HAP-1 (cell line): ENCODE measurements at places on chromosomes 3 and 15.
A peak's percentile ranks its signal among the peaks of the same experiment; 100 is the strongest.

- DNase-seq: no peak
Observed at GRCh38 chr3:54079314-54079713, 43.0 kb upstream of the CACNA2D3 start.

- DNase-seq: no peak
Observed at GRCh38 chr3:114217266-114217665, 20.1 kb downstream of the ZNF80 start.

DNA sequence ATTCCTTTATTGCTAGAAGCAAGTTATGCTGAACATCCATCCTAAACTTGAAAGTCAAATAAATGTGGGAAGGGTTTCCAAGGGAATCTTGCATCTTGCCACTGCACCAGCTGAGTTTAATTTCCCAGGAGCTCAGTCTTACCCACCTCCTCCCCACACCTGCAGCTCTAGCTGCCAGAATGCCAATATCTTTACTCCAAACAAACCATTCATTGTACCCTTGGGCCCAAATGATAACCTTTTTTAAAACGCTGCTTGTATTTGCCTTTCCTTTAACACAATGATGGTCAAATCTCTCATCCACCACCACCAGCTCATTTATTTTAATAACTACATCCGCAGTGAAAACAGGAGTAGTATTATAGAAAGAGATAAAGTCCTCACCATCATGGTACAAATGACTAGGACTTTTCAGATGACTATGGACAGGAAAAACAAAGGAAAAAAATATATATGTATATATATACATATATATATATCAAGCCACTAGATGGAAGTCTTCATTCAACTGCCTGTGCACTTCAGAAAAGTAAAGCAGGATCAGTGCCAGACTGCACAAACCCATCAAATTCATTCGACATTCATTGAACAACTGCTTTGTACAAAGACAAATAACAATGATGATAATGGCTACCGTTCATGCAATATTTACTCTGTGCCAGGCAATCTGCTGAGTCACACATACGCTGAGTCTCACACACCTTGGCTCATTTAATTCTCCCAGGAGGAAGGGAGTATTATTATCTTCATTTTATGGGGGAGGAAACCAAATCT, 44.0 kb downstream of the BFSP2 start:
- DNase-seq: no peak

DNA sequence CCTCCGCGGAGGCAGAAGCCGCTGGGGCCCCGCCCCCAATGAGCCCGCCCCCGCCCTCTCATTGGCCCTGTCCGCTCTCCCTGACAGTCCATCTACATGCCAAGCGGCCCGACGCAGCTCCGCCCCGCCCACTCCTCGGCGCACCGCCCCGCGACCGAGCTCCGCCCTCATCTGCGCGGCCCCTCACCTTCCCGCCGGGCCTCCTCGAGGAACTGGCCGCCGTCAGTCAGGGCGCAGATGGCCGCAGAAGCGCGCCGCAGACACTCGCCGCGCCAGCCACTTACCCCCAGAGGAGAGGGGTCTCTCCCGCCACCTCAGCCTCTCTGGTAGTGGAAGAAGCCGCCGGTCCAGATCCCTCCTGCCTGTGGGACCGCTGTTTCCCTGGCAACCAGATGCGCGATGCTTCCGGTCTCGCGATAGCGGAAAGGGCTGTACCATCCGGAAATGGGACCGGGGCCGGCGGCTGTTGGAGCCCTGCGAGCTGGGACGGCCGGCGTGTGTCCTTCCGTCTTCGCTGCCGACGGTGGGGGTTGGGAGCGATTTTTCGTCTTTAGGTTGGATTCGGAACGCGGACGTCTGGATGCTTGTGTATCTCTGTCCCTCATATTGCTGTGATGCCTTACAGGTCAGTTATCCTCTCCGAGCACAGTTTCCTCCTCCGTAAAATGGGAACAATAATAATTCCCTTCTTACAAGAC, at the start of gene FSIP1:
Gene FSIP1 (minus strand): TSS at position 401 of the 698 bp plus-strand sequence. CDS start 6,317 bp downstream, outside the sequence.
- DNase-seq: peak; percentile 98

DNA sequence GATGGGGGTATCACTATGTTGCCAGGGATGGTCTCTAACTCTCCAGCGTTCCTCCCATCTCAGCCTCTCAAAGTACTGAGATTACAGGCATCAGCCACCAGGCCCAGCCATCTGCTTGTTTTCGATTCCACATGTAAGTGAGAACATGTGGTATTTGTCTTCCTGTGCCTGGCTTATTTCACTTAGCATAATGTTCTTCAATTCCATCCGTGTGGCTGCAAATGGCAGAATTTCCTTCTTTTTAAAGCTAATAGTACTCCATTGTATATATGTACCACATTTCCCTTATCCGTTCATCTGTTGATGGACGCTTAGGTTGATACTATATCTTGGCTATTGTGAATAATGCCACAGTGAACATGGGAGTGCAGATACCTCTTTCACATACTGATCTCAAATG, 70.6 kb downstream of the ASB7 start:
- DNase-seq: no peak

DNA sequence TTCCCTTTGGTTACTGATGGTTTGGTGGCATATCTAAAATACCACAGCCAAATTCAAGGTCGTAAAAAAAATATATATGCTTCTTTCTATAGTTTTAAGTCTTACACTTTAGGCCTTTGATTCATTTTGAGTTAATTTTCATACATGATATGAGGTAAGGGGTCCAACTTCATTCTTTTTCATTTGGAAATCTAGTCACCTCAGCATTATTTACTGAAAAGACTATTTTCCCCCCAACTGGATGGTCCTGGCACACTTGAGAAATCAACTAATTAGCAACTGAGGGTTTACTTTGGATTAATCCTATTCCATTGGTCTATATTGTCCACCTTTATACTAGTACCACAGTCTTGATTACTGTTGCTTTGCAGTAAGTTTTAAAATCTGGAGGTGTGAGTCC, 26.2 kb downstream of the RHOA start:
- no peak for DNase-seq

DNA sequence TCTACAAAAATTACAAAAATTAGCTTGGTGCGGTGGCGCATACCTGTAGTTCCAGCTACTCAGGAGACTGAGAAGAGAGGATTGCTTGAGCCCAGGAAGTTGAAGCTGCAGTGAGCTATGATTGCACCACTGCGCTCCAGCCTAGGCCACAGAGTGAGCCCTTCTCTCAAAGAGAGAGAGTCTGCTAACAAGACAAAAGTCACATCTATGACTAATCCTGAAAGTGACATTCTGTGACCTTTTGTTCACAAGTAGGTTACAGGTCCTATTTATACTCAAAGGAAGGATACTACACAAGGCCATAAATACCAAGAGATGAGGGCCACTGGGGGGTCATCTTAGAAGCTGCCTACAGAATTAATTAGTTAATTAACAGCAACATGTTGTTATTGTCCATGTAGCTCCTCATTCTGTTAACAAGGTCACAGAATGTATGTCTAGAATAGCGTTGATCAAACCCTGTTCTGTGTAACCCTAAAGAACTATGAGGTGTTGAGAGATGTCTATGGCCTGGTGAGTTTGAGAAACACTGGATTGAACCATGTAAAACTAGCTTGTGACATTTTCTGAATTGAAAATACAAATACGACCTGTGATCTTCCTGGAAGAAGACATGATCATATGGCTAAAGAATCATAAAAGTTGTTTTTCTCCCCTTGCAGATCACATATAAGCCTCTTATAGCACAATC, 97.0 kb downstream of the SAMMSON start:
- DNase-seq: no peak

DNA sequence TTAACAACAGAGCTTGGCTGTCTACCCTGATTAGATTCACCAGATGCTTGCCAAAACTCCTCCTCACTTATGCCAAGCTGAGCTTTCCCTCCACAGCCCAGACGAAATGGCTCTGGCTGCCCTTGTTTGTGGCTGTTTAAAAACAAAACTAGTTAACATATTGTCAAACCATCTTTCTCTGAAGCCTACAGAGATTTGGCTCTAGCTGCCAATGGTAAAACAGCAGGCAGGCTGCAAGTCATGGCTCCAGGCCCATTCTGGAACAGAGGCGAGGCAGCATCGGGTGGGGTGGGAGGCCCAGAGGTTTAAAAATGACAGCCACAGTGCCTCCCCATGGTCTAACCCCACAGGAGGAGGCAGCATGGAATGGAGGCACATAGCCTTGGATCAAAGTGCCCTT, 75.9 kb downstream of the SCN5A start:
- DNase-seq: peak; percentile 3

- no peak for DNase-seq
Observed at GRCh38 chr15:81411051-81411450, 37.0 kb upstream of the TMC3 start.

DNA sequence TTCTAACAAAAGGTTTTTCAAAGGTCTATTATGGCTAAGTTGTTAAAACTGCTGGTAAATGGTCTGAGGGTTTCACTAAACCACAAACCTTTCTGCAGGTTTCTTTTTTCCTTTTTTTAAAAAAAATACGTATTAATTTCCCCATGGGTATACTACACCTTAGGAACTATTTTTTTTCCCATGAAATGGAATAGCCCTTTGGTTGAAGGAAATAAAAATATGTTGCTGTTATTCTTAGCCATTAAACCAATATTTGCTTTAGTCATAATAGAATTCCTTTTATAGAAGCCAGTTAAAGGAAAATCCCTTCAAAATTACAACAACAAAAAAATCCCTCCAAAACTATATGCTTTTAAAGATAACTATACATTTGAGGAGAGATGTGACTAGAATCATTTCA, 1303.3 kb downstream of the ROBO2 start:
- no peak for DNase-seq

DNA sequence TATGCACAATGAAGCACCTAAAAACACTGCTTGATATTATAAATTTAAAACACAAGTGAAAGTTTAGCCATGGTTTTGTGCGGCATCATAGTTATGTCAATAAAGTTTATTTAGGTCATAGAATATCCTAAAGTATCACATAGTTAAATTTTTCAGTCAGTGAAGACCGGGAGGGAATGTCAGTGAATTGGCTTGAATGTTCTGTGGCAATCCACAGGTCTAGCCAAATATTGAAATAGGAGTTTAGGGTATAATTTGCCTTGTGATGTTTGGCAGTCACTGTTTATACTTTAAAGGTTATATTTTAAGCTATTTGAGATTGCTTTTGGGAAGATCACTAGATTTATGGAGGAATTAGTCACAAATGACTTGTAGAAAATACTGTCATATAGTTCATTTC, 79.7 kb upstream of the FLNB start:
- no peak for DNase-seq

- no peak for DNase-seq
Observed at GRCh38 chr3:14716591-14716990, 41.6 kb downstream of the C3orf20 start.

- DNase-seq: no peak
Observed at GRCh38 chr3:188798556-188799145, 373.1 kb upstream of the TPRG1 start.

DNA sequence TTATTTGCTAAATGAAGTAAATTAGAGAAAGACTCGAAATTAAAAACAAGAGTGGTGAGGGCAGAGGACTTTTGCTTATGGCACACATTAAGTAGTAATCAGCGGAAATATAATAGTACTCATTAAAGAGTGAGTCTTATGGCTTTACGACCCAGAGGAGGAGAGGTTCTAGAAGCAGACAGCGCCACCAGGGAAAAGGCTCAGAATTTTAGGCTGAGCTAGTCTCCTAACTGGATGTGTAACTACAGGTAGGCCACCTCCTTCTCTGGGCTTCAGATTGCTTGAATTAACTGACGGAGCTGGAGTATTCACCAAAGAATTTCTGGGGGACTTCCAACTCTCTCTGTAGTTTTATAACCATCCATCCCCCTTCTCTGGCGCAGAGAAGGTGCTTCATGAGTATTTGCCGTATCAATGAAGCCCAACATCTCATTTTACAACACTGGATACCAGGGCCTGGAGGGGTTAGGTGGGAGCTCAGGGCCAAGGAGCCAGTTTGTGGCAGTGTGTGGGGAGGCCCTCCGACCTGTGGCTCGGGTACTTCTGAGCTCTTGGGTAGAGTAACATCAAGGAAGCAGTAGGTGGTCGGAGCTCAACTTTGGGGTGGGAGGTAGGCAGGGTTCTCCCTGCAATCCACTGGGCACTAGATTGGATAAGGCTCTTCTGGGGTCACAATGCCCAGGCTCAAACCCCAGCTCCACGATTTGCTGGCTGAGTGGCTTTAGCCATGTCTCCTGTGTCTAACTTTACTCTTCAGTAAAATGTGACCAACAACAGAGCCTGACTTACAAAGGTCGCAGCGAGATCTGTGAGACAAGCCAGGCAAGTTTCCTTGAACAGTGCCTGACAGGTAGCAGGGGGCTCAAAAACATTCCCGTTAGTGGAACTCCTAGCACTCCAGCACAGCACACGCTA, 1.1 kb downstream of the CHCHD4 start:
- DNase-seq: no peak

GRCh38 chr3:133401374-133402135, 1.7 kb downstream of the BFSP2 start:
- no peak for DNase-seq

- no peak for DNase-seq
Observed at GRCh38 chr15:65777843-65778242, 14.2 kb downstream of the DENND4A start.

DNA sequence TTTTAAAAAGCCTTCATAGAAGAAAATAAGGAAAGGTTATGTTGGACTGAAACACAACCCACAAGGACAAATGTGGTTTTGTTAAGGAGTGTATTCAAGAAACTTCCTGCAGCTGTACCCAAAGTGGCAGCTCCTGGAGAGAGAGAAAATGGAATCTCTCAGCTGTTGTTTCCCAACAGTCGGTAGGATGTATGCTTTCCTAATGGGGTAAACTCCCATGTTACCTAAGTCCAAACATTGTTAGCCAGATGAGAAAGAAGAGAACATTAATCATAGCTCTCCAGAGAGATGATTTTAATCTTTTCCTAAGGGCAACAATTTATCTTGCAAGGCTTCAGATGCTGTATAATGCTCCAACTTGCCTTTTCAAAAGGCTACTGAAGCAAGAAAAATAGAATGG, 22.6 kb upstream of the TEX9 start:
- DNase-seq: no peak

DNA sequence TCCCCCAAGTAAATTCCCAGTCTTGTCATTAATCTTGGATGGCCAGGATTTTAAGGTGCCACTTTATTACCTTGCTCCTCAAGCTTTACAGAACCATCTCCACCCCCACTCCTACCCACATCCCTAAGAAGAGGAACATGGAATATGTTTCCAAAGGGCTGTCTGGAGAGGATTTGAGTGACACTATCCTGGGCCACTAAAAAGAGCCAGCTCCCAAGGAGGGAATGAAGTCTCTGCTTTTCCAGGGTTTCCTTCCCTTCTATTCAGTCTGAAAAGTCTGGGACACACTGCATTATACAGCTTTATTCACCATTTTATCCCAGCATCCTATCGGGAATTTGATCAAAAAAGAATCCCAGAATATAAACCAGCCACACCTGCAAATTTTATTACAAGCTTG, 35.6 kb upstream of the MECOM start:
- no peak for DNase-seq

DNA sequence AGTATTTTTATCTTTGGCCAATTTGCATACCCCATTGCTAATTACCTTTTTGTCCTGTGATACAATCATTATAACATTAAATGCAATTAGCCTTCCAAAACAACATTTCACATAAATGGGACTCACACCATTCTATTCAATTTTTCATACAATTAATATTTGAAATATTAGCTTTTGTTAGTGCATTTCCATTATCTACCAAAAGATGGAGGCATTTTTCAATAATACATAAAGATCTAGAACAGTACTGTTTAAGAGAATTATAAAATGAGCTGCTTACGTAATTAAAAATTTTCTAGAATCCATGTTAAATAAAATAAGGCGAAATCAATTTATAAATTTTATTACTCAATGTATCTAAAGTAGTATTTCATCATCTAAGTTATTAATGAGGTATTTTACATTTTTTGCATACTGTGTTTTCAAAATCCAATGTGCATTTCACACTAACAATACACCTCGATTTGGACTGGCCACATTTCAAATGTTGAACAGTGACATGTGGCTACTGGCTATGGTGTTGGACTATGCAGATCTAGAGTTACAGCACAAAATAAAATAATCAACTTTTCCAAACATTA, 74.3 kb downstream of the TJP1 start:
- DNase-seq: no peak
